ENCODE measurements at places on chromosomes 11 and 22.

GRCh38 chr11:117144477-117145392, 648 bp downstream of the PAFAH1B2 start:
- peak; percentile 85 for DNase-seq

DNA sequence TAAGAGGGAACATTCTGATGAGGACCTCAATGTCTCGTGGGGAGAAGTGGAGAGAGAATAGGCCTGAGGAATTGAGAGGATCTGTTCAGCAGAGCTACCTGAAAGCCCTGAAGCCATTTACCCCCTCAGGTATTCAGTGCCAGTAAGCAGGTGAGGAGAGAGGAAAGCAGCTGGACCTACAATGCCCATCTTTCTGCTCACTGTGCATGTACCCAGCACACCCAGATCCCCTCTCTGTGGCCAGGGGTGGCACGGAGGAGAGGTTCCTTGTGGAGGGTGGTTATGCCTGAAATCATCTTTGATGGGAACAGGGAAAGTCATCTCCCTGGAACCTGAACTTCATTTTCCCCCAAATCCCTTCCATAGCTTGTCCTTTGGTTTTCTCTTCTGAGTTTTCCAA, 277.8 kb upstream of the B3GAT1 start:
- DNase-seq = no peak

DNA sequence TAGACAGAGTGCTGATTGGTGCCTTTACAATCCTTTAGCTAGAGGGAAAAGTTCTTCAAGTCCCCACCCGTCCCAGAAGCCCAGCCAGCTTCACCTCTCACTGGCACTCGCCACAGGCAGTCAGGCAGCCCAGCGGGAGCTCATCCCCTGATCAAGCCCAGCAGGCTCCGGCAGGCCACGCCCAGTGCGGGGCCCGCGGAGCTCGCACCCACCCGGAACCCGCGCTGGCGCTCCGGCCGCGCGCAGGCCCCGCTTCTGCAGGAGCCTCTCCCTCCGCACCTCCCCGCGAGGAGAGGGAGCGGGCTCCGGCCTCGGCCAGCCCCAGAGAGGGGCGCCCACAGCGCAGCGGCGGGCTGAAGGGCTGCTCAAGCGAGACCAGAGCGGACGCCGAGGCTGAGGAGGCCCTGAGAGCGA, 202.4 kb upstream of the PDGFD start:
- no peak for DNase-seq

- no peak for DNase-seq
These were observed 5.1 kb downstream of the DGCR2 start for GRCh38 chr22:19117111-19117512.
